ENCODE measurements at places on chromosomes 13 and 19.

- no peak for DNase-seq
Observed at GRCh38 chr13:32073180-32073864, 41.7 kb downstream of the FRY start.

DNA sequence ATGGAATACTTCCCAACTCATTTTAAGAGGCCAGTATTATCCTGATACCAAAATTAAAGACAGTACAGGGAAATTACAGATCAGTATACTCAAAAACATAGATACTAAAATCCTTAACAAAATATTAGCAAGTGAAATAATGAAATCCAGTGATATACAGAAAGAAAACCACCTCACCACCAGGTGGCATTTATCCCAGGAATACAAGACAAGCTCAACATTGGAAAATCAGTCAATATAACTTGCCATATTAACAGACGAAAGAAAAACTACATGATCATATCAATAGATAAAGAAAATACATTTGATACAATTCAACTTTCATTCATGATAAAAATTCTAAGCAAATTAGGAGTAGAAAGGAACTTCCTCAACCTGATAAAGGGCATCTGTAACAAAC lies 6.7 kb upstream of the GNA15 start:
- DNase-seq: peak; percentile 7

DNA sequence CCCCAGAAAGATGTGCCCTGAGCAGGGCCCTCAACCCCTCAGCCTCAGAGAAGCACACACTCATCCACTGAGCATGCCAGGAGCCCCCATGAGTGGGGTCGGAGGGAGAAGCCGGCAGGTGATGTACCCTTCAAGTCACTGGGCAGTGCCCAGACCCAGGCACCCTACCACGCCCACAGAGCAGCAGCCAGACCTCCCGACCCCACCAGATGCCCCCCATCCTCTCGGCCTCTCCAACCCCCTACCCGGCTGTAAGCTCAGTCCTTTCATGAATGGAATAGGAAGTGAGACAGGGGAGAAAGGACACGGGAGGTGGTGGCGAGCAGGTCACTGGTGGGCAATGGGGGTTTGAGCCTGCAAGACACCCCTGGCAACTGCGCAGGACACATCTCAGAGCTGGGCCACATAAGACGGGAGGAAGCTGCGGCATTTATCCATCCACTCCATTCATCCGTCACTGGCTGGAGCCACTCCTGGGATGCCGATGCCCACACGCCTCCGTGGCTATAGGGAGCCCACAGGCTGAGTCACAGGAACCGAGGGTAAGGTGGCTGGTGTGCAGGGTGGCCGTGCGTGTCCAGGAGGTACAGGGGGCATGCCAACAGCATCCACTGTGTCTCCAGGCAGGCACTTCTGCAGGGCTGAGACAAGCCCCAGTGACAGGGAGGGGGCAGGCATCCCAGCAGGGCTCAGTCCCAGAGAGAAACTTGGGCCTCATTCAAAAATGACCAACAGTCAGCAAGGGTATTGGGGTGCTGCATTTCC lies 23.8 kb upstream of the VSTM2B start:
- DNase-seq: no peak

DNA sequence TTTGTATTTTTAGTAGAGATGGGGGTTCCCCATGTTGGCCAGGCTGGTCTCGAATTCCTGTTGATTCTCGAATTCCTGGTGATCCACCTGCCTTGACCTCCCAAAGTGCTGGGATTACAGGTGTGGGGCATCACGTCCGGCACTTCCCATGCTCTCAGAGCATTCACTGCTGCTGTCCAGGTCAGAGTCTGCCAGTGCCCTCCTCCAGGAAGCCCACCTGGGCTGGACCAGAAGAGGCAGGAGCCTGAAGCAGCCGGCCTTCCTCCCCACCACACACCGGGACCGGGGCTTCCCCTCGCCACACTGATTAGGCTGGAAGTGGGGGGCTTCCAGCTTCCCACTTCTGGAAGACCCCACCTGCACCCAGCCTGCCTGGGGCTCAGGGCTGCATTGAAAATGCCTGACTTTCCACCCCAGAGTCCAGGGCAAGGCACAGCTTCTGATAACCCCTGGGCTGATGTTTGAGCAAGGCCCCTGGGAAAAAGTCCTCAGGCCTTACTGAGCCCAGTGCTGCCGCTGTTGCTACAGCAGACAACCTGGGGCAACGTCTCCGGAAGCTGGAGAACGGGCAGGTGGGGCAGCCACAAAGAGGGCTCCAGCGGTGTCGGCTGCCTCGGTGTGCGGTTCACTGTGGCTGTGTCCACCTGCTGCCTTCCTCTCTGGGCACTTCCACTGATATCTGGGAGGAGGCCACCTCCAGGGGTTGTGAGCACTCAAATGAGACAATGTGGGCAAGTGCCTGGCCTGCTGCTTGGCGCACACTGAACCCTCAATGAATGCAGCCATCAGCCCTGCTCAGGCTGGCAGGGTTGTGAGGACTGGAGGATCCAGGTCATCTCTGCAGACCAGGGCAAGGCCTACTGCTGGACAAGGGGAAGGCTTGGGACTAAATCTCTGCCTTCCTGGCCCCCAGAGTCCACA lies 22.6 kb downstream of the CEBPA start:
- peak; percentile 49 for DNase-seq

DNA sequence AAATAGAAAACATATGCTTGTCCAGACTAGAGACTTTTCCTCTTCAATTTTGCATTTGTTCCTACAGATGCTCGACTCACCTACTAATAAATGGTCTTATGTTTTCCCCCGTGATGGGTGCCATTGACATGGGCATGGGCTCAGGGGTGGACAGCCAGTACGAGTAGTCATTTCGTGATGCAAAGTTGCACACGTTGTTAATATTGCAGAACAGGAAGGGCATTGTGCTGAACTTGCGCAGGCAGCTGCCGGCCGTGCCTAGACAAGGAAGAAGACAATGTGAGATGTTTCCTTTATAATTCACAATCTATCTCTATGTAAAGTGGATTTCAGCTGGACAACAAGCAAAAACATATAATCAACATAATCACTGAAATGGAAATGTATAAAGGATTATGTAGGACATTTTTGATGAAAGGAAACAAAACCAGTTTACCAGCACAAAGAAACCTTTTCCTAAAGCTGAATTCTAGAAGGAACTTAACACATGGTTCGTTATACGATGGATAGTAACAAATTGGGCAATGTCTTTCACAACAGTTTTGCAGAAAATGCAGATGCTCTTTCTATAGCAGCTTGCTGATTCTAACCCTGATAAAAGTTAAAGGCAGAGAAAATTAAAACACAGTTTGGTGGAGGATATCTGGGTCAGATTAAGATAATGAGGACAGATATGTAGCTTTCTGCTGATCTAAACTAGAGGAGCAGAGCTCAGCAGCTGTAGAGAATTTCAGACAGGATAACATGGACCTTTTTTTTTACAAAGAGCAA lies 145.7 kb downstream of the COL4A1 start:
- no peak for DNase-seq

DNA sequence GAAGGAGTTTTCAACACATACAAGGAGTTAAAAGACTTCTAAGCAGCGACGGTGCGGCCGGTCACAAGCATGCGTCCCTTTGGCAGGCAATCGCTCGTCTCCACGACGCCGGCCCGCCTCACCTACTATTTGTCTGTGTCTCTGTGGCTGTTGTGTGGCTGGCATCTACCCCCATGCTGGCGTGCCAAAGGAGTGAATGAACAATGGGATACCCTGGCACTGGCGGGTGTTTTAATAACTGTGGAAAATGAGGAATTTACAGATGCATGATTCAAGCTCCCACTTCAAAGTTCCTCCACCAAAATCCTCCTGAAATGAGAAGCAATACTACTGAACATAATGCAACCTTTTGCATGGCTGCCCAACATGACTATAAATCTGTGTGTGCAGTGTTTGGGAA lies 176.6 kb downstream of the KLF5 start:
- DNase-seq: no peak

- no peak for DNase-seq
Observed at GRCh38 chr13:20968745-20969144, 66.2 kb upstream of the XPO4 start.

DNA sequence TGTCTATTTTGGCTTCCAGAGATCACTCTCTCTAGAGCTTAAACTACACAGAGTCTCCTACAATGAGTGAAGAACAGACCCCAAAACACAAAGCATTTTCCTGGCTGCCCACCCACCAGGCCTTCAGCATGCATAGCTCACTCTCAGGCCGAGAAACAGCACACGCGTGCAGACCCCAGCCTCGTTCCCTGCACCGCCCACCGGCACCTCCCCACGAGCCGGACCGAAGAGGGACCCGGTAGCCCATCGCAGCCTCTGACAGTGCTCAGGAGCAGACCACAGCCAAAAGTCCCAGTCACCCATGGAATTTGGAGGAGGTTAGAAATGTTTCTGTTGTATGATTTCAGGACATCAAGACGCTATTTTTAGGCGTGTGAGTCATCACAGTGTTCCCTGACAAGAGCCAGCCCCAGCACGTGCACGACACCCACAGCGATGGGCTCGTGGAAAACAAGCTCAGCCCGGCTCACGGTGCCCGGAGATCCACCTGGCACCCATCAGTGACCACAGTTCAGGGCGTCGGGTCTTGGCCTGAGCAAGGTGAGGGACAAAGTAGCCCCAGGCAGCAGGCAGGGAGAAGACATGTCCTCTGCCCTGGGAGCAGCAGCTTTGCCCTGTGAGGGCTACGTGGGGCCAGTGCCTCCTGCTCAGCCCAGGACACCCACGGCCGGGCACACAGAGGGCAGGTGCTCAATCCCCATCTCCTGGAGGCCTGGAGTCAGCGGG lies 50.1 kb upstream of the SPACA7 start:
- DNase-seq: no peak

DNA sequence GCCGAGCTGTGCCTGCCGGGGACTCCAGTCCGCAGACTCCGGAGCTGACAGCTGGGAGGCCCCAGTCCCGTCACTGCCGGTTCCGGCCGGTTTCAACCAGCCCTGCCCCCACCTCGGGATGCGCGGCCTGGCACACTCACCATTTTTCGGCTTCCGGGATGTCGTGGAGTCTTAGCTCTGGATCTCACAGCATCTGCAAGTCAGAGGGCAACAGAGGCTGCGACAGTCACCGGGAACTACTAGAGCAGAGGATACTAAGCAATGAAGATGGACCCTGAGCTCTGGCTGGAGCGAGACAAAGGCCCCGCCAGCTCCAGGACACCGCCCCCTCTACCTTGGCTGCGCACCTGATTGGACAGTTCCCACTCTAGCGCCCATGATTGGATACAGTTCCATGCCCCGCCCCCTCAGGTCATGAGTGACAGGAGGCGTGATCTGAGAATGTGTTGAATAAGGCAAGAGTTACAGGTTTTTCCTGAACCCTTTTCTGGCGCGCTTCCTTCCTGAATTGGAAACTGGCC lies at the start of gene ZNF682:
Gene ZNF682 (minus strand): TSS at position 303 of the 521 bp plus-strand sequence. CDS start 160 bp downstream, at position 143.
- peak; percentile 95 for DNase-seq

GRCh38 chr13:94707400-94708021 lies 4.8 kb downstream of the SOX21 start:
- DNase-seq: no peak

DNA sequence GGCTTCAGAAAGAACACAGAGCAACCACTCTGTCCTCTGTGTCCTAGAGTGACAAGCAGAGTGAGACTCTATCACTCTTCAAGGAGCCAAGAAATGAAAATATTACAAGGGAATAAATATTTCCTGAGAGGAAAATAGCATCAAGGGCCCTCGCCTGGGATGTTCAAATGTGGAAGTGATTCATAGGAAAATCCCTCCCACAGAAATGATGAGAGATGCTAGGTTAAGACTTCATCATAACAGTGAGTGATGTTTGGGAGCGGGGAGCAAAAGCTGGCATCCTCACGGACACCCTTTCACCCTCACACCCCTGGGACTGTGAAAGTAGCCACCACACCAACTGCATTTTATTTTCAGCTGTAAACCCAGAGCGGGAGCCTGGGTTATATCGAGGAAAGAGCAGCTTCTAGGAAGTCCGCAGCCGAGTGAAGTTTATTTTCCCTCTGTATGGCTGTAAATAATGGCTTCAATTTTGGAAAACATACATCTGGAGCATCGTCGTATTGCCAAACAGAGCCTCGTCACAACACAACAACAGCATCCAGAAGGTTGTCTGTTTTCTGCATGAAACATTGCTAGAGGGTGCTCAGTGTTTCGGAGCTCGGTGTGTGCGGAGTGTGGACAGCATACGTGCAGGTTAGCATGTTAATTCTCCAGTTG lies 54.8 kb downstream of the DLEU7 start:
- no peak for DNase-seq

DNA sequence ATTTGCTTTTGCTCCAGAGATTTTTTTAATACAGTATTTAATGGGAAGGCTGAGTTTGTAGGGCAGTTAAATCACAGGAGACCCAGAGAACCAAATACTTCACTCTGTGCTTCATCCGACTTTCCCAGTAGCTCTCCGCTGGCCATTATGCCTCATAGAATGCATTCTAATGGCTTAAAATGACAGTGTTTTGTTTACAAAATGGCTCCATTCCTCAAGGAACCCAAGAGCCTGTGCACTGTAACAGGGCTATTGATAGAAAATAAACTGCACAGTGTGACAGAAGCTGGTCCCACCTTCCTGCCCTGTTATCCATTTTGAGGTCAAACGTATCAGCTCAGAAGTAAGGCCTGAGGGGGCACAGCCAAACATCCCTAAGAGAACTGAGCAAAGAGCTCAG lies 136.5 kb downstream of the RAP2A start:
- DNase-seq: no peak

DNA sequence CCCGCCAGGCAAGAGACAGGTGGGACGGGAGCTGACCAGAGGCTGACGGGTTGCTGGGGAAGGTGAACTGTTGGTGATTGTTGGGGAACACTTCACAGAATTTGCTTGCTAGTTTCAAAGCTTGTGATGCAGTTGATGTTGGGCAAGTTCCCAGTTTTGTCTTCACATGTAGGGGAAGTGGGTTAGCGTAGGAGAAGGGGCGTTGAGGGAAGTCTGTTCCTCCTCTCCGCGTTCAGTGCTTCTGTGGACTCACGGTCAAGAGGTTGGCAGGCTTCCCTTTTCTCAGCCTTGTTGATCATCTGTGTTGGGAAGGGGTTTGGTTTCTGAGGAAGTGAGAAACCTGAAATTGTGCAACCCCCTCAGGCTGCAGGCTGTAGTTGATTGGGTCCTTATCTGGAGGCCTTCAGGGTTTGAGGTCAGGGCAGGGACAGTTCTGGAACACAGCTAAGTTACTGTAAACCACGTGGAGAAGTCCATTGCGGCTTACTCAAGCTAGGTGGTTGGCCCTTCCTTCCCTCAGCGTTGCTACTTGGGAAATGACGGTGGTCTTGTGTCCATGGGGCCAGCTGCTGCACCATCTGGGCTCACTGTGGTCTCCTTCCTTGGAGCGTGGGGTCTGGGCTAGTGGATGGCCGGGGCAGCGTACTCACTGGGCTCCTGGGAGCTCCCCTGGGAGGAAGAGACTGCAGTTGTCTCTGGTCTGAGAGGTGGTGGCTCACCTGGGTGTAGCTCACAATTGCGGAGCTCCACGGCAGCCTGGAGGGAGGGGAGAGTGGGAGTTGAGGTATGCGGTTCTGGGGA lies 7.5 kb downstream of the RPS9 start:
- DNase-seq: no peak

GRCh38 chr19:12034198-12034597 lies 1.3 kb downstream of the ZNF433 start:
- no peak for DNase-seq

All from DMS79 treated with DMSO at 0.1 percent for 48 hours (cell line).